Esophagus muscularis mucosa (tissue), 4 donors: ENCODE measurements at places on chromosomes 6 and 20.

DNA sequence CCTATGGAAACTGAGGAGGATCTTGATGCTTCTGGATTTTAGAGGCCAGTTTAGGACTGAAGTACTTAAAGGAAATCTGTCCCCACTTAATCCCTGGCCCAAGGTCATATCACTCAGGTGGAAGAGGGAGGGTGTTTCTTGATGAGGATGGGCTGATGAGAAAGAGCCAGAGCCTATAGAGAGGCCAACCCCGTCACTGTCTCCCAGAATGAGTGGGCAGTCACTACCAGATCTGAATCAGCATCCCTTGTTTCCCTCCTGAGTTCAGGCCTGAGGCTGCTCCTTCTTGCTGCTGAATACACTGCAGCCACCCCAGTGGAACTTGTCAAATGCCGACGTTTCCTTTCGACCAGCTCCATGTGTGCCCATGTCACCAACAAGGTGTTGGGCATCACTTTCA, 14.8 kb downstream of the ARMC12 start:
- DNase-seq = no peak

DNA sequence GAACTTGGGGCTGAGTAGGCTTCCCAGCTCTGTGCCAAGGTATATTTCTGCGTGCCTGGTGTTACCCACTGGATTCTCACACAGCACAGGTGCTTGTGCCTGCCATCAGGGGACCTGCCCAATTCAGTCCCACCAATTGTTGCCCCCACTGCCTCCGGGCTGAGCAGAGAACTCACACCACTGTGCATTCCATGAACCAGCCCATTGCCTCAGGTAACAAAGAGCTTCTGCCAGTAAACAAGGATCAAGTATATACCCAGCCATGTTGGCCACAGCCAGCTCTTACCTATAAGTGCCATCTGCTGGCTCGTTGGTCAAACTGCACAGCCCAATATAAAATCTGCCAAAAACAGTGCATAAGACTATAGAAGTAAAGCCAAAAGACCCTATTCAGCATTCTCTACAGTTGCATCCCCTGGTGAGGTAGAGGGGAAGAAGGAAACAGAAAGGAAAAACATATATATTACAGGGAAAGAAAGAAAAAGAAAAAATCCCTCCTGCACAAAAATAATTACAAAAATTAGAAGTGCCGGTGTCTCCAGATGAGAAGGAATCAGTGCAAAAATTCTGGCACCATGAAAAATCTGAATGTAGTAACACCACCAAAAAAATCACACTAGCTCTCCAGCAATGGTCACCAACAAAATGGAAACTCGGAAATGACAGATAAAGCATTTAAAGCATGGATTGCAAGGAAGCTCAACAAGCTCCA, 241.4 kb downstream of the IBTK start:
- no peak for DNase-seq

GRCh38 chr6:96923400-96923799, 1.1 kb upstream of the KLHL32 start:
- no peak for DNase-seq

DNA sequence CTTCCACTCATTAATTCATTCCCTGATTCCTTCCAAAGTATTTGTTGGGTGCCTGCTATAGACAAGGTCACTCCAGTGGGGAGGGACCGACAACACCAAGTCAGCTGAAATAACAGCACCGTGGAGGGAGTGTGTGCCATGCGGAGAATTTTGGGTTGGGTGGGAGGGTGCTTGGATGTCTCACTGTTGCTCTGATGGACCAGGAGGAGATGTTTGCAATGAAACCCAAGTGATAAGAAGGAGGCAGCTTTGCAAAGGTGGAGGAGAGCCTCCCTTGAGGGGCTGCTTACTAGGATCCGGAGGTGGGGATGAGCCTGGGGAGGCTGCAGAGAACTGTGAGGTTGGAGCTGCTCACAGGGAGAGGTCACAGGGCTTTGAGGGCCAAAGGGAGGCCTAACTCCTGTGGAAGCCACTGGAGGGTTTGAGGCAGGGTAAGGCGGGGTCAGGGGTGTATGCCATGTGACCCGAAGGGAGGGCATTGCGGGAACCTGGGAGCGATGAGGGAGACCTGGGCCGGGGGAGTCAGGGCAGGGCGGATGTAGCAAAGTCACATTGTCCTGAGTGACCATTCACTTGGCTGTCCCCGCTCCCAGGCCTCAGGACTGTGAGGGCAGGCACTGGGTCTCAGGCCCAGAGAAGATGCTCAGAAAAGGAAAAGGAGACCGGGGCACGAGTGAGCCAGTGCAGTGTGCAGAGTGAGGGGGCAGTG, 124.5 kb downstream of the PHACTR3 start:
- DNase-seq = no peak

DNA sequence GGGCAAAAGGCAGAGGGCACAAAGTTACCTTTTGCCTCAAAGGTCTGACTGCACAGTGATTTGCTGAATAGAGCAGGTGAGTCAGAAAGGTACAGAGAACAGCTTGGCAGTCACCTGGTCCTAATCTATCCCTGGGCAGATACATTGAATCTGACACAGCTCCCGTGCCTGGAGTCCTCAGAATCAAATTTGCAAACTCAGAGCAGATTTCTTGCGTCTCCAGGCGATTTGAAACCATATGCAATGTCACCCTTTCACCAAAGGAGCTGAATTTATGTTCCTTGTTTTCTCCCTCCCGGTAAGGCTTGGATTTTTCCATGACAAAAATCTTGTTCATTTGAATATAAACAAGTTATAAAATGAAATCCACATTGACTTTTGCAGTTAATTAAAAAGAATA, 81.6 kb upstream of the SNAP25 start:
- DNase-seq = no peak

DNA sequence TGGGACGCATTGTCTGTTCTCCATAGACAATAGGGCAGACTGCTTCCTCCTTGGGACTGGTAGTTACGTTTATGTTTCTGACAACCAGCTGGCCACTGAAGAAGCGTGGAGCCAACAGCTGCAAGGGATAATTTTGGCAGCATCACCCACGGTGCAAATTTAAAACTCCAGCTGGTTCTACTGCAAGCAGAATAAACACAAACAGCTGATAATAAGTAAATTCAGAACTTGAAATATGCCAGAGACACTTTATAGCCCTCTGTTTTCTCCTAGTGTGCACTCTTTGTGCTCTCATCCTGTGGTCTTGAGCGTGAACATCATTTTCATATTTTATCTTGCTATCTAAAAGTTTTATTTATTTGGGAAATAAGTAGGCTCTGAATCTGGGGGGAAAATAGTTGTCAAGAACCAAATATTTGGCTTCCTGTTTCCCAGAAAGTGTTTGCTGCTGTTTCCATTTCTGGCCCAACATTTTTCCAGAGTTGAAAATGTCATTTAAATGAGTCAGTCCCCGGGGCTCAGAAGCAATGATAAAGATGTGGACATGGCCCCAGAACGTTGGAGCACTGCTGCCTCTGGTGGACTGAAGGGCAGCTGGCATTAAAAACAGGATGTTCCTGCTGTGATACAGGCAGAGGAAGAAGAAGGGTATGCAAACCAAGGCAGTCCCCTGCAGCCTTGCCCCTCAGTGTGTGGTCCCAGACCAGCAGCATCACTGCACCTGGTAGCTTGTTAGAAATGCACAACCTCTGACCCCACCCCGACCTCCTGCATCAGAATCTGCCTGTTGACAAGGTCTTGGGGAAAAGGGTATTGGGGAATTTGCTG, 12.5 kb upstream of the THBD start:
- DNase-seq = no peak

DNA sequence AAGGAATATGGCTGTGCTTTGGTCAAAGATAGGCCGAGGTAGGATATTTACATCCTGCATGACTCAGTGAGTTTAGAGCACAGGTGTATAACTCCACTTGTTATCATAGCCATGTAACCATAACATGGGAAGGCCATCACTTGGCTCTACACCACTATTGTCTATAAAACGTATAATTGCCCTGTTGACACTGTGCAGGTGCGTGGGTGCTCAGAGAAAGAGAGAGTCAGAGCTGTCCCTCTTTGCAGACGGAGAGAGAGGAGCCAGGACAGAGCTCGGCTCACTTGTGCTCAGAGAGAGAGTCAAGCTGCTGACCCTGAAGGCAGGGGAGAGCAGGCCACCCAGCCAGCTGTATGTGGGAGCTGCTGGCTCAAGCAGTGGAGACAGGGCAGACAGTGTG, 46.0 kb downstream of the OR2B6 start:
- DNase-seq = no peak

GRCh38 chr20:25355866-25356265, 34.8 kb downstream of the ABHD12 start:
- DNase-seq = no peak

DNA sequence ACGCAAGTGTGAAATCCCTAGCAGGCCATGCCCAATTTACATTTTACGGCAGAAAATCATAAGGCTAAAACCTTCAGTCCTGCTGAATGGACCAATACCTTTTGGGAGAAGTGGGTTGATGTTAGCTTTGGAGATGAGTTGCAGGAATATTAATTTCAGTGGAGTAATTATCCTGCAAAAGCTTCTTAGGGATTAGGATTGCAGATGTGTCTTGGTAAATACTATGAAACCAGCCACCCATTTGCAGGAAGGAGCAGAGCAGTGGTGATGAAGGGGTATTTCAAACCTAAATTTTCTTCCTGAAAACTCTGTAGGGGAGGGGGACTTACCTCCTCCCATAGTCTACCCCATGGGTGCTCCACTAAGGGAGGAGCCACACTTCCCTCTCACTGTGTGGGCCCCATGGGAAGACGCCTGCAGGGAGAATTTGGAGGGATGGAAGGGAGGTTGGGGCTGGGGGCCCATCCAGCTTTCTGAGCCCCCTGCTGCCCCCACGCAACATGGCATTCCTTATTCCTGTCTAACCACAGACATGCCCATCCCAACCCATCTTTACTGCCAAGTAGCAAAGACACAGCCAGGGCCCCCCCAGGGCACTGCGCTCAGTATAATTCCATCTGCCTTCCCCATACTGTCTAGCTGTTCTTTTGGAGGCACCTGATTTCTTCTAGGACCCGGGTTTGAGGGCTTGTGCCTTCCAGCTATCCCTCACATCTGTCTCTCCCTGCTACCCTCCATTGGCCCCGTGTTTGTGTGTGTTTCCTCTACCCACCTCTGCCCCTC, 14.6 kb upstream of the UQCC2 start:
- DNase-seq = no peak

GRCh38 chr6:122751326-122751725, 28.2 kb upstream of the FABP7 start:
- no peak for DNase-seq

DNA sequence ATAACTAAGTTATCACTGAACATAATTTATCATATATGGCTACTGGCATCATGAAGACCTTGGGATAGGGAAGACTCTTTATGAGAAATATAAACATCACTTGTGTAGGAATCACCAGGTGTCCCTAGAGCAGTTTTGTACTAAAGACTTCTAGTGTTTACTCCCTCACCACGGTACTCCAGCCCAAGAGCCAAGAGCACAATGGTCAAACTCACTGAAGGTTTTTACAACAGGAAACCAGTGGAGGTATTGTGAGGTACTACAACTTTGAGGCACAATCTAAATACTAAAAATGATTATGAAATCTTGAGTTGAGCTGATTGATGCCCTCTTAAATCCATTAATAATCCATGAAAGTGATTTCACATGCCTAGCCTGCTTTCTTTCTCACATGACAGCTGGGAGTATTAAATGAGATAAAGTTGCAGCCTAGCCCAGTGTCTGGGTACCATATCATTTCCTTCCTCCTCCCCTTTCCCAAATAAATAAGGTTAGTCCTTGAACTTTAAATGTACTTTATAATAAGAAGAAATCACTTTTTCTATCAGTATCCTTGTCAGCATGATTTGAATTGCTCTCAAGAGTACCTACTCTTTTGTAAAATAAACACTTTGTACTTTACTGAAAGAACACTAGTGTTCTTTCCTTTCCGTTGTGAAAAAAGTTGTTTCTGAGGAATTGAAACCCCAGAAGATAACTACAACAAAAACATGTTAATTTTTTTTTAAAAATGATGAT, 26.5 kb downstream of the GLO1 start:
- DNase-seq = no peak
